Erythroblast (primary cell): ENCODE measurements at places on chromosomes 7 and 10.
A peak's percentile ranks its signal among the peaks of the same experiment; 100 is the strongest.

DNA sequence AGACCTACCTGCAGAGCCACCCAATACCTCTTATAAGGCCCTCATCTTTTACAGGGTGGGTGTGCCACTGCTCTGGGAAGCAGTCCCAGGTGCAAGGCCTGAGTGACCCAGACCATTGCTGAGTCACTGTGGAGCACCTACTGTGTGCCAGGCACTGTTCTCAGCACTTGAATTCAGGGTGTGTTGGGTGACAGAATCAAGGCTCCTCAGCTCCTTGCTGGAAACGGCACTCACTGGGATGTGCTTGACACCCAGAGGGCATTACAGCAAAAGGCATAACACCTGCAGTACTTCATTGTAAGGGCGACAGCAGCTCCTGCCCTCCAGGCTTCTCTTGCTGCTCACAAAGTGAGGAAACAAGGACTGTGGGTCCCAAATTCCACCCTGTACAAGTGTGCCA is 7.1 kb downstream of the CAMK2B start:
- DNase-seq, result no peak

GRCh38 chr7:21030237-21030871 is 243.7 kb upstream of the SP8 start:
- no peak for DNase-seq

DNA sequence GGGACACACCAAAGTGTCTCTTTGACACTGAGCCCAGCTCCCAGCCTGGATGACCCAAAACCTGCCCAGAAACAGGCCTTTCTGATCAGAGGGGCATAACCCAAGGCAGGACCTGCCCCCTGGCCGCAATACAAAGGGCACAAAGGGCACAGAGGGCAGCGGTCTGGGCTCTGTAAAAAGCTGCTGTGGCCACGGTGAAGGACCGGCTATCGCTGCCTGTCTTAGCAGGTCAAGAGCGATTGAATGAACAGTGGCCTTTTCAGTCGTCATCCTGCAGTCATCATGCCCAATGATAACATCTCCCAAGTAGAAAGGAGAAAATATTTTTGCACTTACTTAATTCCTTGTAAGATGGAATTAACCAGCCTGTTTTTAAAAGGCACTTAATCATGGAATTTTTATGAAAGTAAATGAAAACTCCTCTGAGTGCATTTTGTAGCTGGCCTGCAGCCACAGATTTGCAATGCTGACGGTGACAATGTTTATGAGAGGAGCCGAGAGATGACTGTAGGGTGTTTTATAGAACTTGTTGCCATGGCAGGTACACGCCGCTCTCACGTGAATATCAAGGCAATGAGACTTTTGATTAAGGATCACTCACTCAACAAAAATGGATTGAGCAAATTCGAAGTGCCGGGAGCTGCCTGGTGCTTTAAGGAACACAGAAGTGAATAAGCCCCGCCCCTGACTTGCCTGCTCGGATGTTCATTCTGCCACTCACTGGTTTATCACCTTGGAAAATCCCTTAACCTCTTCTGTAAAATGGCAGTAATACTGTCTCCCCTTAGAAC is 47.3 kb upstream of the BHLHA15 start:
- no peak for DNase-seq

DNA sequence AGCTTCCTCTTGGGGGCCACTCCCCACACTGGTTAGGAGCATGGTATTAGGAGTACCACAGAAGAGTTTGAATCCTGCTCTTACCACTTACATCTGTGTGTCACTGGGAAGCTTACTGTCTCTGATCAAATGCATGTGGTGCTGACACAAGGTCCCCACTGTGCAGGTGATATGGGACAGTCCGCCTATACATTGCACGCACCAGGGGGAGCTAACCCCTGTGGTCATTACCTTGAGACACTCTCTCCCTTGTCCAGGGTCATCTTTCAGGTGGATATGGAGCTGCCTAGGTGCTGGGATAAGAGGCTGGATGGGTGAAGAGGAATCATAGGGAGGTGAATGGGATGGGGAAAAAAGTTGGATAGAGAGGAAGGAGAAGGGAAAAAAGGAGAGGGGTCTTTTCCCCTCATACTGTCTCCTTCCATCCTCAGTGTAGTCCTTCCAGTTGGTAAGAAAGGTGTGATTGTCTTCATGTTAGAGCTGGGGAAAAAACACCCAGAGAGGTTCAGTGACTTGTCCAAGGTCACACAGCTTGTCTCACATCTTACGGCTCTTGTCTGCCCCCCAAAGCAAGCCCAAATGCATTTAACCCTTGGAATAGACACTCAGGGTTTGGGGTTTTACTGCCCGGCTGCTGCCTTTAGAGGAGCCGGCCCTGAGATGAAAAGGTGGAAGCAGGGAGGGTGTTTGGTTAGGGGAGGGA is 125.9 kb downstream of the CDH23 start:
- no peak for DNase-seq

DNA sequence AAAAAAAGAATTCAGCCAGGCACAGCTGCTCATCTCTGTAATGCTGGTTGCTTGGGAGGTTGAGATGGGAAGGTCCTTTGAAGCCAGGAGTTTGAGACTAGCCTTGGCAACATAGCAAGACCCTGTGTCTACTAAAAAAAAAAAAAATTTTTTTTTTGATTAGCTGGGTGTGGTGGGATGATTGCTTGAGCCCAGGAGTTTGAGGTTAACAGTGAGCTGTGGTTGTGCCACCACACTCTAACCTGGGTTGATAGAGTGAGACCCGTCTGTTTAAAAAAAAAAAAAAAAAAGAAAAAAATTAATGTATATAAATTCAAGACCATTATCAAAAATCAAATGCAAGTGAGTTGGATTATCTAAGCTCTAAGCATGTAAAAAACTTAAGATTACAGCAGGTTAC is 5.7 kb downstream of the WAC start:
- no peak for DNase-seq

DNA sequence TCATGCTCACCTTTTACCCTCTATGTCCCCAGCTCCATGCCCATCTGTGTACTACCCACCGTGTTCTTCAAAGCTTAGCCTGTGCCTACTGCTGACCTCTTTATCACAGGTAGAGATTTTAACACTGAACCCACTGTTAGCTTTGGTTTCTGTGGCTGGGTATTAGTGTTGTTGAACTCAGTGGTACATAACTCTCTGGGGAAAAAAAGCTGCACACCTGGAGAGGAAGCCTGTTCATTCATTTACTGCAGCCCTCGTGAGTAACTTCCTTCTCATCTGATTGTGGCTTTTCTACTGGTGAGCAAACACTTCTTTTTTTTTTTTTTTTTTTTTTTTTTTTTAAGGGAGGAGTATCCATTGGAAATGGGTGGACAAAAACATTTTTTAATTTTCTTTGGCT is 326.3 kb downstream of the CCSER2 start:
- DNase-seq, result no peak

DNA sequence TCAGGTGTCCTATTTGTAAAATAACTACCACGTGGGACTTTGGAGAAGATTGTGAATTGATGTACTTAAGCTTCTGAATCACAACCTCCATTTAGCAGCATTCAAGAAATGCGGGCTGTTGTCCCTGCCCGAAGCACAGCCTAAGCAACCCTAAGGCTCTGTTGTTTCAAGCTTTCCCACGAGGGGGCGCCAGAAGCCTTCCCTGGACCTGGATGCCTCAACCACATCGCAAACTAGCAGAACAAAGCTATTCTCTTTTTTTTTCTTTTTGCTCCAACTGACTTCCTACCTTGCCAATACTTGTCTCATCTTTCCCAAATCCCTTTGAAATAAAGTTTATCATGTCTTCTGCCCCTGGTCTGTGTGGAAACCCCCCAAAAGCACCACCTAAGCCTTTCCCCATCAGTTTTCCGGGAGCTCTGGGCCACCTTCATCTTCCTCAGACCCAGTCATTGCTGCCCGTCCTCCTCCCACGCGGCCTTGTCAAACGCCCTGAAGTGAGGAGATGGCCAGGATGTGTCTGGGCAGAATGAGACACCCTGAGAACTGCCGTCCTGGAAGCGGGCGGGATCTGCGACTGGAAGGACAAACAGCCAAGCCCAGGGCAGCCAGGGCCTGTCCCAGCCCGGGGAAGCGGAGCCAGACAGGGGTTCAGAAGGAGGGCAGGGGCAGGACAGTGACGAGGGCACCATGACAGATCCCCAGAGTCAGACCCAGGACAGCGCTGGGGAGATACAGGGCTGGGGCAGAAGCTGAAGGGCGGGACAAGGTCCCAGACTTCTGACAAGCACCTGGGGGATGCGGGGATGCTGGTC is 112.7 kb downstream of the SLIT1 start:
- peak; percentile 66 for DNase-seq
